ENCODE measurements at places on chromosomes 7 and 10.

GRCh38 chr7:18901351-18901750, 216.1 kb downstream of the TWIST1 start:
- DNase-seq: peak; percentile 41

DNA sequence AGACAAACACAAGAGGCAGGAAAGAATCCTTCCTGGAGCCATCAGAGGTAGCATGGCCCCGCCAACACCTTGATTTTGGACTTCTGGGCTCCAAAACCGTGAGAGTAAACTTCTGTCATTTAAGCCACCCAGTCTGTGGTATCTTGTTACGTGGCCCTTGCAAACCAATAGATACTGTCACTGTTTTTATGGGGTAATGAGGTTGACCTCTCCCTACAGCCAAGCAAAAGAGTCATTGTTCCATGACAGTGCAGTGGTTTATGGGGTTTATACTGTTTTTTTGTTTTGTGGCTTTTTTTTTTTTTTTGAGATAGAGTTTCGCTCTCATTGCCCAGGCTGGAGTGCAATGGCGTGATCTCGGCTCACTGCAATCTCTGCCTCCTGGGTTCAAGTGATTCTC, 32.8 kb downstream of the KIAA1549 start:
- DNase-seq: no peak

- peak; percentile 24 for DNase-seq
Measured at GRCh38 chr7:148914208-148914777, 30.2 kb upstream of the EZH2 start.

DNA sequence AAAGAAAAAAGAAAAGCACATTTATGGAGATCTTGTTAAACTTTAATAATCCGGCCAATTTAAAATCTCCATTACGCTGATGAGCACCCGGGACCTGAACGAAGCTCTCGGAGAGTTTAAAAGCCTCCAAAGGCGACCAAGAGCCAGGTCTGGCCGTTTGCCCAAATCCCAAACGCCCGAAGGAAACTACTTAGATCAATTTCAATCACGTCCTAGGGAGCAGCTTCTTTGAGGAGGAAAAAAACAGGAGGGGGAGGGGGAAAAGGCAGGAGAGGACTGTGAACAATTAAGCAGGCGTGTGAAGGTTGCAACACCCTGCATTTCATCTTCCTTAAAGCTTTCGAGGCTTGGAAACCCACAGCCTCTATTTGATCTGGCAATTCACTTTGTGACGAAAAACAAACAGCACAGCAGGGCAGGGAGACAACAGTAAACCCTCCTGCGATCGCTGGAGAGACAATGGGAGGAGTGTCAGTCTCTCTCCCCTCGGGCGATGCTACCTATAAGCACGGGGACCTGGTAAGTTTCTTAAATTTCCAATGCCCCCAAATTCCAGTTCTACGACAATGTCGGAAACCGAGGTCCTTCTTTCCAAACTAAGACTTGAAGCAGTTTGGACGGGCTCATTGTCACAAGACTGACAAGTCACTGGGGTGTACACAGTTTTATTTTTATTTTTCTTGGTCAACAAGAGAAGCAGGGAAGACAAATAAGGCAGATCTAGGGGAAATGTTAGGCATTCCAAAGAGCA, 1.2 kb downstream of the KLF6 start:
- peak; percentile 95 for DNase-seq

- DNase-seq: no peak
Measured at GRCh38 chr10:106547047-106547635, 617.4 kb downstream of the SORCS1 start.

GRCh38 chr10:84172467-84173356, 889 bp upstream of the GPR15LG start:
- DNase-seq: no peak

DNA sequence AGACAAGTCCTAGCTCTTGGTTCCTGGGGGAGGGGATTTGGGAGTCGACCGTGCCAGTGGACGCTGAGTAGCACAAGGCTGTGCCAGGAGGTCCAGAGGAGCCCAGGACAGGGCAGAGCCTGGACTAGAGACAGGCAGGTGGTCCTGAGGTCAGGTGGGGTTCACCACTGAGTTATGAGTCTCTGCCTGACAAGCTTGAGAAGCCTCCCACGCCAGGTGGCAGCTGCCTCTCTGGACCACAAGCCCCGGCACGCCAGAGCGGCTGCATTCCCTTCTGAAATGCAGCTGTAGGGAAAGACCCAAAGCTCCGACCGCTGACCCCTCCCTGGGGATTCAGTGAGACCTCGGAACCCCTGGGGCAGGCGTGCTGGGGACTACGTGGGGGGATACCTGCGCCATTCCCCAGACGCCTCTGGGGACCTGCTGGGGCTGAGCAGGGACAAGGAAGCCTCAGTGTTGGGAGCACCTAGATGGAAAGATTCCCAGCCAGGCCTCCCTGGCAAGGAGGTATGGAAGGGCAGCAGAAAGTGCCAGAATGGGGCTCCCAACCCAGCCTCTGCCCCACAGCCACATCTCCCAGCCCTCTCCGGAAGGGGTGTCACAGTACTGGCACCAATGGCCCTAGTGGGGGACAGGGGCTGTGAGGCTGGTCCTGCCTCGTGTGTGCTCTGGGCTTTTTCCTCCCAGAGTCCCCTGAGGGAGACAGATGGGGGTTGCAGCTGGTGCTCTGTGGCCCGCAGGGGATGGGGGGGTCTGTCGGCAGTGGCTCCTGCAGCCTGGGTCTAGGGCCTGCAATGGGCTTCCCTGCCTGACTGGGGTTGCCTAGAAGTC, 29.0 kb downstream of the PDGFA start:
- DNase-seq: peak; percentile 48

DNA sequence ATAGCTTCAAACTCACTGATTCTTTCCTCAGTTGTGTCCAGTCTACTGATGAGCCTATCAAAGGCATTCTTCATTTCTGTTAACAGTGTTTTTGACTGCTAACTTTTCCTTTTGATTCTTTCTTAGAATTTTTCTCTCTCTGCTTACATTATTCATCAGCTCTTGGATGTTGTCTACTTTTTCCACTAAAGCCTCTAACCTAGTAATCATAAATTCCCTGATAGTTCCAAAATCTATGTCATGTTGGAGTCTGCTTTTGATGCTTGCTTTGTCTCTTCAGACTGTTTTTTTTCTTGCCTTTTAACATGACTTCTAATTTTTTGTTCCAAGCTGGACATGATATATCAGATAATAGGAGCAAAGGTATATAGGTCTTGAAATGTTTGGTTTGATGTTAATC, 78.0 kb downstream of the ADAM22 start:
- DNase-seq: peak; percentile 77

DNA sequence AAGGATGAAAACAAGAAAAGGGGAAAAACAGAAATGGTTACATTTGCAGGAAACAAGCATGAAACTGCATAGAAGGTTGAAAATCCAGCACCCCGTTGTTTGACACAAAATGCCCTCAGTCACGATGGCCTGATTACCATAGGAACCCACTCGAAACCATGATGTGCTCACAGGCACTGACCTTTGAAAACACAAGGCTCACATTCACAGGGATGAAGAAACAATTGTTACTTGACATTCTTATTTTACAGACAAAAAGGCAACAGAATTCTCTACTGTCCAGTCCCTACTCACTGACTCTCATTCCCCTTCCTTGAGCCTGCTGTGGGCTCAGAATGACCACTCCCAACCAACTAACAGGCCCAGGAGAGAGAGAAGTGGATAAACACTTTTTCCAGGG, 131.4 kb upstream of the PDLIM1 start:
- no peak for DNase-seq

DNA sequence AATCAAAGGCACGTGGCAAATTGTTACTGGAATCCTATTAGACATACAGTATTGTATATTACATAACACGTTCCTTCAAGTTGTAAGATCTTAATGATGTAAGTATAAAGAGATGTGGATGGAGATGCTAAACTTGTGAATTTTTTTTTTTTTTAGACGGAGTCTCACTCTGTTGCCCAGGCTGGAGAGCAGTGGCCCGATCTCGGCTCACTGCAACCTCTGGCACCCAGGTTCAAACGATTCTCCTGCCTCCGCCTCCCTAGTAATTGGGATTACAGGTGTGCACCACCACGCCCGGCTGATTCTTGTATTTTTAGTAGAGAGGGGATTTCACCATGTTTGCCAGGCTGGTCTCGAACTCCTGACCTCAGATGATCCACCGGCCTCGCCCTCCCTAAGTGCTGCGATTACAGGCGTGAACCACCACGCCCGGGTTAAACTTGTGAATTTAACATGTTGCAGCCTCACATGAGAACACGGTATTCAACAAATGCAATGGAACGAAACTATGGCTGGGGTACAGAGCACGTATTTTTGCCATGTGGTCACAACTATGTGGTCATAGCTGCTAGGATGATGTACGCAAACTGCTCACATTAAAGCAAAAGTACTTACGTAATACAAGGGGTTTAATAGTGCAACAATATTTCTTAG, 818 bp upstream of the SUPV3L1 start:
- no peak for DNase-seq

GRCh38 chr10:36173364-36173763, 531.3 kb upstream of the FZD8 start:
- DNase-seq: peak; percentile 61

DNA sequence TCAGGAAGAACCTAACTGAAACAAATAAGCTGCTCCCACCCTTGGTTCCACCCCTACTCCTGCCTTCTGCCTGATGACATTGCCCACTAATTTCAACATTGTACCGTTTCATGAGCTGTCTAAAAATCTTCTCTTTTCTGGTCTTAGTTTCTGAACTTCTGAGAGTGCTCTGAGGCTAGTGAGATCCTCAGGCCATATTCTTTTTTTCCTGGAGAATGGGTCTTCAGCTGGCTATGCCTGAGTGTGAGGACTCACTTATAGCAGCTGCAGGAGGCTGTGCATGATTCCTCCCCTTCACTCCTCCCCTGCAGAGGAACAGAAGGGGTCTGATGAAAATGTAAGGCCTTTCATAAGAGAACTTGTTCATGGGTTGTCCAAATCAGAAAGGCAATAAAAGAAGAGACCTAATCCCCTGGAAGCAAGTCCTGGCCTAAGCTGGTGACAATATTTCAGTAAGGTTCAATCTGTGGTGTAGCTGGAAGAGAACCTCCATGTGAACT, 11.1 kb downstream of the HOXA4 start:
- no peak for DNase-seq

DNA sequence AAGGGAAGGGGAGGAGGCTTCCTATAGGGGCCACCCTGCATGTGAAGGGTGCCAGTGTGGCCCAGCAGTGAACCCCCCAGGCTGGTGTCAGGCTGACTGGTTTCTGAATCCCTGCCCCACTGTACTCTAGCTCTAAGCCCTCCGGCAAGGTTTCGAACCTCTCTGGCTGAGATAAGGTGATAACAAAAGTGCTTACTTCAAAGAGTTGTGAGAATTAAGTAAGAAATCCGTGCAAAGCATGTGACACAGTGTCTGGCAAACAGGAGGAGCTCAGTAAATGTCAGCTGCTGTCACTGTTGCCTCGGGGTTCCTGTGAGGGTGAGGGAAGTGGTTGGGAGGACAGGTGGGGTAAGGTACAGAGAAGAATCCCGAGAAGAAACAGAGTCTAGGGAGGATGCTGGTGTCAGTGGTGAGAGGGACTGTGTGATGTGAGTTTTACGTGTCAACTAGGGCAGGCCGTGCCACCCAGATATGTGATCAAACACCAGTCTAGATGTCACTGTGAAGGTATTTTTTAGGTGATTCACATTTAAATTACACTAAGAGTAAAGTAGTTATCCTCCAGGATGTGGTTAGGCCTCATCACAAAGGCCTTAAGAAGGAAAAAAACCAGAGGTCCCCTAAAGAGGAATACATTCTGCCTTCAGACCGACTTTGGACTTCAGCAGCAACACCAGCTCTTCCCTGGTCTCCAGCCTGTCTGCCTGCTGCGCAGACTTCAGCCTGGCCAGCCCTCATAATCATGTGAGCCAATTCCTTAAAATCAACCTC, 64.4 kb downstream of the BPGM start:
- no peak for DNase-seq

- DNase-seq: no peak
Measured at GRCh38 chr7:137407078-137407477, 63.5 kb upstream of the PTN start.

- DNase-seq: peak; percentile 22
Measured at GRCh38 chr7:14377646-14378266, 388.3 kb upstream of the ETV1 start.

DNA sequence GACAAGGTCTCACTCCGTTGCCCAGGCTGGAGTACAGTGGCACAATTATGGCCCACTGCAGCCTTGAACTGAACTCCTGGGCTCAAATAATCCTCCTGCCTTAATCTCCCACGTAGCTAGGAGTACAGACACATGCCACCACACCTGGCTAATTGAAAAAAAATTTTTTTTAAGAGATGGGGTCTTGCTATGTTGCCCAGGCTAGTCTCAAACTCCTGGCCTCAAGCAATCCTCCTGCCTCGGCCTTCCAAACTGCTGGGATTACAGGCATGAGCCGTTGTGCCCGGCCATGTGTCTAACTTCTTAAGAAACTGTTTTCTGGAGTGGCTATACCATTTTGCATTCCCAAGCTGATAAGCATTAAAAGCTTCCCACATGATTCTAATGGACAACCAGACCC, 9.5 kb upstream of the EFCAB10 start:
- DNase-seq: no peak

GRCh38 chr10:89574368-89574767, 39.0 kb upstream of the SLC16A12 start:
- no peak for DNase-seq

DNA sequence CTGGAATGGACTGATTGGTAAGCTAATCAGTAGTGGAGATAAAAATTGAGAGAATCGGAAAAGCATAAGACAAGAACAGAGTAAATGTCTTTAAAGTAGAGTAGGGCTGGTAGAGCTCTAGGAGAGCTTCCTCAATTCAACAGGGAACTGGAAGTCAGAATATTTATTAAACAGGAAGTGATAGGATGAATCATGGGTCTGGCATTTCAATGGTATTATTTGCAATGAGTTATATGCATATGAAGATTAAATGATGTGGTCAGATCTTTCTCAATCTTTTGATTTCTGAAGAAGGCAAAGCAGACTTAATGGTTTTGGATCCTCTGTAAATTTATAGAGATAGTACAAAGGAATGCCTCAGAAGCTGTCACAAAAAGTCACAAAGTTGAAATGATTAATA, 349.0 kb downstream of the HPSE2 start:
- no peak for DNase-seq

DNA sequence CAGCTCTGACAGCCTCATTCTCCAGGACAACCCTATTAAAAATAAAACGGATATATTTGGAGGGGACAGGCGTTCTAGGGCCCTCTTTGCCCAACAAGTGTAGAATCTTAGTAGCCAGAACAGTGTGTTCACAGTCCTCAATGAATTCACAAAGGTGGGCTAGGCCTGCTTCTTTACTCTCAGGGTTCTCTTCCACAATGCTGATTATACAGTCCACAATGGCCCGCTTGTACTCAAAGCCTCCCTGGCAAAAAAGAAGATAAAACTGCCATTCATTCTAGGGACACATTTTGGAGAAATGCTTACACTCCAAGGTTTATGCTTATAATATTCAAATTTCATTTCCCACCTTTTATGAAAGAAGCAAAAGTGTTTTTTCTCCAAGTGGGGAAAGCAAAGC, 62.6 kb downstream of the MEST start:
- DNase-seq: no peak

- DNase-seq: peak; percentile 51
Measured at GRCh38 chr10:73785721-73786511, 510 bp downstream of the ZSWIM8 start.

GRCh38 chr7:138247081-138247480, 170.8 kb downstream of the AKR1D1 start:
- DNase-seq: no peak

Measured in muscle of leg (tissue), 16 donors.